HFFc6 (cell line): ENCODE measurements at places on chromosomes 12 and 14.

DNA sequence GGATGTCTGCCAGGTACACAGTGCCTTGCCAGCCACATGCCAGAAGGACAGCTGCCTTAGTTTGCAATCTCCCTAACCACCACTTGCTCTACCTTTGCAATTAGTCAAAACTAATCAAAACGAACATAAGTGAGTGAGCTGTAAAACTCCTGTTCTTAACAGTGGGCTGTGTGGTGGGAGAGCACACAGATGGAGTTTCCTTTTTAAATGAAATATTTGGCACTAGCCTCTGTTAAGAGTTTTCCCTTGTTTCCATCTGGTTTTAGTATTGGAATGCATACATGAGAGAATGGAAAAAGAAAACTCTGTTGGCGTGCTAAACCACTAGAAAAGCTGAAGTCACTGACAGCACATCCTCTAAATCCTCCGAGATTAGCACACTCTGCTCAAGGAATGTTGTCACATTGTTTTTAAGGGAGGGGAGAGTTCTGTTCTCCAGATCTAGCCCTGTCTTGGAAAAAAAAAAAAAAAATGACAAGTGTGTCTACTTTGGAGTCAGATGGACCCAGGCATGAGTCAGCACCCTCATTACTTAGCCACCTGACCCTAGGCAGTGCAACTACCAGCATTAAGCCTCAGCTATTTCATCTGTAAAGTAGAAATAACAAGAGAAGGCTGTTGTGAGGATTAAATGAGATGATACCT lies 83.9 kb downstream of the STXBP6 start:
- DNase-seq, result peak; percentile 92

DNA sequence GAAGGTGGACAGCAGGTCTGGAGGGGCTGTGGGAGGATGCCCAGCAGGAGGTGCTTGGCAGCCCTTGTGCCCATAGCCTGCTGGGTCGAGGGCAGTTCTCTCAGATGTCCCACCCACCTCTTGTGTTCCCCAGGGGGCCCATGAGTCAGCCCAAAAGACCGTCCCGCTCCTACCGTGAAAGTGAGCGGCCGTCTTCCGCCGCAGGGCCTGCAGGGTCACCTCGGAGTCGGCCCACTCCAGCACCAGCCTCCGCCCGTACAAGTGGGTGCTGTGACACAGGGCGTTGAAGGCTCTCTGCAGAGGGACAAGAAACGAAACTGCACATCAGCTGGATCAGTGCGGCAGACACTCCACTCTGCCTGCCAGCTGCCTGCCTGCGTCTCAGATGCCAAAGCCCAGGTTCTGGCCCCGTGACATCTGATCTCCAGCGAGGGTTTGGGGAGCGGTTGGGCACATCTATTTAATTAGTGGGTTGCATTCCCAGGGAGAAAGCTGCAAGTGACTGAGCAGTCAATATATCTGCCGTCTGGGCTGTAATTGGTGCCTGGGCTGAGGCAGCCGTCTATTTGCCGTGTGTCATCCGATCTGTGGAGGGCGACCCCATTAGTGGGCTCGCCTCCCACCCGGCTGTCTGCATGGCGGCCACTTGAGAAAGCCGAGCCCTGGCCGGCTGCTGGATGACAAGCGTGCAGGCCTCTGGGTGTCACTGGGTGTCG lies 121.5 kb downstream of the RBM19 start:
- no peak for DNase-seq

GRCh38 chr12:44502681-44503080 lies 373.4 kb downstream of the NELL2 start:
- no peak for DNase-seq

DNA sequence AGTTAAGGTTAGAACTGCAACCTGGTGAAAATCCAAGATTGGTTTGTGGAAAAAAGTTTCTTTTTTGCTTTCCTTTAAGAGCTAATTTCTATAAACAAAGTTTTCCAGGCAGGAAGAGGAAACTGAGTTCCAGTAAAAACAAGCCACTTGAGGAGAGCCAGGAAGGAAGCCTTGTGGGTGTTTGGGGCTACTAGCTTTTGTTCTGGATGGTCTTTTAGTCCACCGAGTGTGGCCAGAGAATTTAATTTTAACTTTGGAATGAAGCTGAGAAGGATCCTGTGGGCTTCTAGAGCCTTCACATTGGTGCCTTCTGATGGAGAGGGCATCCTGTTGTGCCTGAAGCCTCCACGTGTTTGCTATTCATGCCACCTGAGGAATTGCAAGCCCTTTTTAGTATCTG lies 327.9 kb downstream of the C12orf75 start:
- no peak for DNase-seq

DNA sequence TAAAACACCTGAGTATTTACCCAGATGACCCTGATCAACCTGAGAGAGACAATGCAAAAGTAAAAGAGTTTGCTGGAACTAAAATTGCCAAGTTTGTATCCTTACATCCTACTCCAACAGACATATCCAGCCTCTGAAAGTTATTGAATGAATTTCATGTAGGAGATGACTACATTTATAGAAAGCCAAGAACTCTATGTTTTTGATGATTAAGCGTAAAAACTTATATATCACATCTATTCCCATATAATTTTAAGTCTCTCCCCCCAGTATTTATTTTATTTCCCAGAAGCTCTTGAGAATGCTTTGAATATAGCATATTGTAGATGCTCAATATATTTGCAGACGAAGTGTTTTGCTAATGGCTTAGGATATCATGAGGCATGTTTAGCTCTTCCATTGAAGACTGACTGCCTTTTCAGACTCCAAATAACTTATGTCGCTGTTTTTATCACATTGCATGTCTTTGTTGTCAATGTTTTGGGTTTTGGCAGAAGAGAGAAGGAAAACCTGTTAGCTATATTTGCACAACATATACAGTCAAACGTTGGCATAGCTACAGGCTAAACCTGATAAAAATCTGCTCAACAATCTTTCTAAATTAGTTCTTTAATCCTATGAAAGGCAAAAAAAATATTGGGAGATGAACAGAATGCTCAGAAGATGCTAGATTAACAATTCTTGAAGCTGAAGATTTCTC lies 213.6 kb downstream of the DIO2 start:
- no peak for DNase-seq

GRCh38 chr12:49515266-49515665 lies 23.6 kb upstream of the KCNH3 start:
- peak; percentile 75 for DNase-seq

DNA sequence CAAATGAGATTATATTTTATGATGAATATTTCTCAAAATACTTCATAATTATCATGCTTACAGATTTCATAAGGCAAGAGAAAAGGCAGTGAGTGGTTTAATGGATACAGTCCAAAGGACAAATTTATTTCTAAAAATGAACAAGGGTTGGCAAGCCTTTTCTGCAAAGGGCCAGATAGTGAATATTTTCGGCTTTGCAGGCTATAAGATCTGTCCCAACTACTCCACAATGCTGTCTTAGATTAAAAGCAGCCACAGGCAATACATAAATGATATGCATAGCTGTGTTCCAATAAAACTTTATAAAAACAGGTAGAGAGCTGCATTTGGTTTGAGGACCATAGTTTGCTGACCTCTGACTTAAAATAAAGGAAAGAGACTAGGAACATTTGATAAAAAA lies 42.9 kb upstream of the STK38L start:
- no peak for DNase-seq

GRCh38 chr14:100944052-100944451 lies 40.5 kb upstream of the RTL1 start:
- DNase-seq, result no peak

DNA sequence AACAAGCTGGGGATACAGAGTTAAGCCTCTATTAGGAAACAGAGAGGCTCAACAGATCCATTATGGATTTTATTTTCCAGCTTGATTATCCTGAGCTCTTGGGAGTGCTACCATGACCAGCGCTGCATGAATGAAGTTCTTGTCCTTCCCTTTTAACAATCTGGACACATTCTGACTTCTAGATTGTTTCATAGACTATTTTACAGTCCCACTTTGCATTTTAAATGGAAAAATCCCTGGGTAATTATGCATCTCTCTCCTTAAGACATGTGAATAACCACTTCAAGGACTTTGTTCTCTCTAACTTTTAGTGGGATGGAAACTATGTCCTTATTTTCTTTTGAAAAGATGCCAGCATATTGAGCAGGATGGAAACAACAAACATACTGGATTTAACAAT lies 2.0 kb downstream of the CCDC198 start:
- no peak for DNase-seq

DNA sequence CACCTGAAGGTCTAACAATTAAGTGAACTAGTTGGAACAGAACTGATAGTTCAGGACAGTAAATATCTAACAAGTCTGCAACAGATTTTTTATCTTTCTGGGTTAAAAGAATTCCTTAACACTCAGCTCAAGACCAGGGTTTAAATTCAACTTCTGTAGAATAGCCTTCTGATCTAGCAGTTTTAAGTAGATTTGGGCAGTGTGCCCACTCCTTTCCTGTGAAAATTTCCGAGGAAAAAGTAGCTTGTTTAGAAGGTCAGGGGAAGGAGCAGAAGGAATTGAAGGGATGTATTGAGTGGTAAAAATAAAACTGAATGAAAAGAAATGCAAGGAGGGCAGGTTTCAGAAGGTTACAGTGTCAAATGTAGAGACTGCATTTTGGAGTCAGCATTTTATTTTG lies 45.8 kb downstream of the ATL1 start:
- DNase-seq, result no peak

DNA sequence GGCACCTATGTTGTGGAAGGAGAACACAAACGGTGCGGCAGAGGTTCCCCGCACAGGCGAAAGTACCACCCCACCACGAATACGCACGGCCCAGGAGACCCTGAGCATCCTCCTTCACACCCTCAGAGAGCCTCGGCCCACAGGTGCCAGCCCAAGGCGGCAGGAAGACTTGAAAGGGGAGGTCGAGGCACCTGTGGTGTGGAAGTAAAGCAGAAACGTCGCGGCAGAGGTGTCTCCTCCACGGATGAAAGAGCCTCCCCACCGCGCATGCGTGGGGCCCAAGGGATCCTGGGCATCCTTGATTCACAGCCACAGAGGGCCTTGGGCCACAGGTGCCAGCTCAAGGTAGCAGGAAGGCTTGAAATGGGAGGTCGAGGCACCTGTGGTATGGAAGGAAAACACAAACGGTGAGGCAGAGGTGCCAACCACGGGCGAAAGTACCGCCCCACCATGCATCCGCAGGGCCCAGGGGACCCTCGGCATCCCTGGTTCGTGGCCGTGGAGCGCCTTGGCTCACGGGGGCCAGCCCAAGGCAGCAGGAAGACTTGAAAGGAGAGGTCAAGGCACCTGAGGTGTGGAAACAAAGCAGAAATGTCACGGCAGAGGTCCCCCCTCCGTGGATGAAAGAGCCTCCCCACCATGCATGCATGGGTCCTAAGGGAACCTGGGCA lies 380.1 kb downstream of the ALG10 start:
- no peak for DNase-seq

- DNase-seq, result no peak
Observed at GRCh38 chr14:49876563-49877127, 16.2 kb upstream of the ARF6 start.

GRCh38 chr12:105864901-105865300 lies 273.9 kb downstream of the NUAK1 start:
- DNase-seq, result no peak

DNA sequence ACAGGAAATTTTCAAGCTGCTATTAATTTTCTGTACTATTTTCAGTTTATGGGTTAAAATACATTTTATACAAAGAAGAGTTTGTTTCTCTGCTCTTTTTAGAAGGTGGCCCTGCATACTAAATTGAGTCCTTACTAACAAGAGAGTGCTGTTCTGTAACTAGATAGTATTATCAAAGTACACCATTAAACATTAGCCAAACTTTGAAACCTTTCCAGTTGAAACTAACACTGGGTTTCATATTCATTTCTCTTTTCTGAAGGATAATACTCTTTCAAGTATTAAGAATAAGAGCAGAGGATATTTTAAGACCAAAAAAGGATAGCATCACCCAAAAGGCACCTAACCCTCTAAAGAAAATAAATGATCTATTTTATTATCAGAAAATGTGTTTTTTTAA lies 47.2 kb downstream of the PEBP1 start:
- DNase-seq, result no peak
